ENCODE measurements at places on chromosomes 5 and 9. TPM values are rescaled to one million over a fixed set of nuclear protein-coding genes. Genes with fewer than 3 reads are reported as not detected.

The CAVIN4 gene
- 5.8 TPM for polyA plus RNA-seq

The CARTPT gene
- not detected for polyA plus RNA-seq

The SYK gene
- polyA plus RNA-seq: 35.7 TPM

The NUTM2G gene
- 1.3 TPM for polyA plus RNA-seq

The BTNL8 gene
- polyA plus RNA-seq: 0.34 TPM

The PRDM9 gene
- polyA plus RNA-seq: not detected

The LRRC70 gene
- polyA plus RNA-seq: 5.7 TPM

The ANXA2R gene
- 0.62 TPM for polyA plus RNA-seq

The SCGB3A2 gene
- 0.95 TPM for polyA plus RNA-seq

The SOHLH1 gene
- polyA plus RNA-seq: not detected

The IQGAP2 gene
- polyA plus RNA-seq: 76.6 TPM

The RASGRF2 gene
- polyA plus RNA-seq: 1.4 TPM

The DHFR gene
- 68.5 TPM for polyA plus RNA-seq

The NSD1 gene
- polyA plus RNA-seq: 68.5 TPM

The HMMR gene
- 18.8 TPM for polyA plus RNA-seq

The SPINK9 gene
- polyA plus RNA-seq: not detected

The MSMP gene
- polyA plus RNA-seq: 0.70 TPM

The GABBR2 gene
- 1.3 TPM for polyA plus RNA-seq

The ZNF346 gene
- 33.2 TPM for polyA plus RNA-seq

The GABRA1 gene
- polyA plus RNA-seq: 0.14 TPM

The C5orf58 gene
- 0.24 TPM for polyA plus RNA-seq

The APBA1 gene
- 16.9 TPM for polyA plus RNA-seq
